ENCODE measurements at places on chromosomes 12 and 14.

DNA sequence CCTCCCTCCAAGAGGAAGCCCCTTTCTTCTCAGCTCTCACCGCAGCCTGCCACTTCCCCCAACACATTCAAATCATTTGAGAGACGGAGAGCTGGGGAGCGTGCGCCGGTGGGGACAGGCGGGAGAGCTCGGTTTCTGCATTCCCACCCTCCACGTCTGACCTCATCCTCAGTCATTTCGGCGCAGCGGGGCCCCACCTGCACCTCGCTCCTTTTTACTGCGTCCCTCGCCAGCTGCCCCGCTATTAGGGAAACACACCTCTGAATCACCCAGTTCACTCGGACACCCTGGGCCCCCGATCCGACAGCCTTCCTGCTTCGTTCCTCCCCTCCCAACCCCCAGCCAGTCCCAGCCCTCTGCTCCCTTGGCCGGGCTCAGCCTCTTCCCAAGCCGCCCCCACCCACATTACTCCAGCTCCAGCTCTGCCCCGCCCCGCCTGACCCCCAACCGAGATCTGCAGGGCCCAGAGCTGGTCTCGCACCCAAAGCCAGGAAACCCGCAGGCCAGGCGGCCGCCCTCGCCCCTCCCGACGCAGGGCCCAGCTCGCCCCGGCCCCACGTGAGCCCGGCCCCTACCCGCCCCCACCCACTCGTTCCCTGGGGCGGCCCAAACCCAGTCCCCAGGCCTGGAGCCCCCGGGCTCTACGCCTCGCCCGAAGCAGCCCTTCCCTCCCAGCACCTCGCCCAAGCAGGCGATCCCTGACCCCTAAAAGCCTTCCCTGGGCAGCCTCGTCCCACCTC lies 783 bp downstream of the CORO1C start:
- peak; percentile 80 for DNase-seq

DNA sequence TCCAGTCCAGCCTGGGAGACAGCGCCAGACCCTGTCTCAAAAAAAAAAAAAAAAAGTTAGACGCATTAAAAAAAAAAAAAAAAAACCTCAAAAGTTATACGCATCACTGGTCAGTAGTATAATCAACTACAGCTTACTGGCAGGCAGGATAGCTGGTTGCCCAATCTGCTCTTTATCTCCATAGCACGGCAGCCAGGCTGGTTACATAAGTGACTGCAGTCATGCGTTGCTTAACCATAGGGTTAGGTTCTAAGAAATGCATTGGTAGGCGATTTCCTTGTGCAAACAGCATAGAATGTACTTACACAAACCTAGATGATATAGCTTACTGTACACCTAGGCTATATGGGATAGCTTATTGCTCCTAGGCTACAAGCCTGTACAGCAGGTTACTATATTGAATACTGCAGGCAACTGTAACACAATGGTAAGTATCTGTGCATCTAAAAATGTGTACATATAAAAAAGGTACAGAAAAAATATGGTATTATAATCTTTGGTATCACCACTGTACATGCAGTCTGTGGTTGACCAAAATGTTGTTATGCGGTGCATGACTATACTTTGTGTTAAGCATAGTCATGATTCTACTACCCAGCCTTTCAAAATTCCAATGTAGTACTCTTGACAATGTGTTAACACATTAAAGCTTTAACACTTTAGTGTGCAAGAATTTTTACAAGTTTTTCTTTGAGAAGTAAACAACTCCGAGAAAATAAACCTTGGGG lies 8.1 kb downstream of the L2HGDH start:
- no peak for DNase-seq

DNA sequence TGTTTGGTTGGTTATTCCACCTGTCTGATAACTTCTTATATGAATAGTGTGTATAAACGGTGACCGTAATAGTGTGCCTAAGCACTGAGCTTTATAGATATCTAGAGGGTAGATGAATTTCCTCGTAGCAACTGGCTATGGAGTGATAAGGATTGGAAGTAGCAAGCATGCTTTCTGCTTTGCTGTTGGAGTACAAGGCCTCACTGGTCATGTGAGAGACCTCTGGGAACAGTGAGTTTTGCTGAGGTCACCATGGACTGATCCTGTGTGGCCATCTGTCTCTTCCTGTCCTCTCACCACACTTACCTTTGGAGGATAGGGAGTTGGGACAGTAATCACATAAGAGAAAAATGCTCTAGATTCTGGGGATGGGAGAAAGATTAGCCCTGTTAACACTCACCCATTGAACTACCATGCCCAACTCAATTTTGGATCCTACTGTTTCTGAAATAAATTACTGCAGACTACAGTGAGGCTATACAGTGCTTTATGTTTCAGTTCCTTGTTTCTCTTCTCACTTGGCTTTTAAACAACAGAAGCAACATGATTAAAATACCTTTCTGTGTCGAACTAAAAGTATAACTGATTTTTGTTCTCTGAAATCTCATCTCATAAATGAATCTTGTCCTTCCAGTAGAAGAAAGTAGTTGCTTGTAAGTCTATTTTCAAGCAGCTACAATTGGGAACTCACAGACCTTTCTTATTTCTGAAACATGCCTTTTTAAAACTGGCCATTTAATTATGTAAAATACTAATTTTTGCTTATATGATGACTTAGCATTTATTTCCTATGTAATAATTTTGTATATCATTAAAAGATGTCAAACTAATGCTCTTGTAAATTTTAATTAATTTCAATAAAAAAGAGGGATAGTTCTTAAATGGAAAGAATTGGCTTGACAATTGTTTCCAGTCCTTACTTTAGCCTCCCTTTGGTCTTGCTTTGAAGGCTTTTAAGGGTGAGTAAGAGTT lies 8.3 kb downstream of the TMX1 start:
- no peak for DNase-seq

- DNase-seq = no peak
These were observed 1.4 kb downstream of the TMBIM4 start for GRCh38 chr12:66168410-66168809.

GRCh38 chr12:131049549-131050339 lies 96.0 kb downstream of the ADGRD1 start:
- no peak for DNase-seq

GRCh38 chr14:94112513-94113063 lies 2.1 kb downstream of the IFI27 start:
- no peak for DNase-seq

DNA sequence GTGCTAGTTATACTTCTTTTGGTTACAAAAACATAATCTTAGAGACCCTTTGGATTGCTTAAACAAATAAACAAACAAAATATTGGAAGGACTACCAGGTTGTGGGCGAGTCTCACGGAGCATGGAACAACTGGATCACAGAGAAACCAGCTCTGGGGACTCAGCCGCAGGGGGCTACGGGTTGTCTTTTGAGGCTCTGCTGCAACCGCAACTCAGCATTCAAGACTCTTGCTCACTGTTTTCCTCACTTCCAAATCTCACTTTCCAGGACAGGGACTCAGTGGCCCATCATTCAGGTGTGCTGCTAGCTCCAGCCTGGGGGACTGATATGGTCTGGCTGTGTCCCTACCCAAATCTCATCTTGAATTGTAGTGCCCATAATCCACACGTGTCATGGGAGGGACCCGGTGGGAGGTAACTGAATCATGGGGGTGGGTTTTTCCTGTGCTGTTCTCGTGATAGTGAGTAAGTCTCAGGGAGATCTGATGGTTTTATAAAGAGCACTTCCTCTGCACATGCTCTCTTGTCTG lies 14.0 kb upstream of the SERPINA4 start:
- DNase-seq = no peak
